RKO (cell line): ENCODE measurements at places on chromosomes 2 and 18.

DNA sequence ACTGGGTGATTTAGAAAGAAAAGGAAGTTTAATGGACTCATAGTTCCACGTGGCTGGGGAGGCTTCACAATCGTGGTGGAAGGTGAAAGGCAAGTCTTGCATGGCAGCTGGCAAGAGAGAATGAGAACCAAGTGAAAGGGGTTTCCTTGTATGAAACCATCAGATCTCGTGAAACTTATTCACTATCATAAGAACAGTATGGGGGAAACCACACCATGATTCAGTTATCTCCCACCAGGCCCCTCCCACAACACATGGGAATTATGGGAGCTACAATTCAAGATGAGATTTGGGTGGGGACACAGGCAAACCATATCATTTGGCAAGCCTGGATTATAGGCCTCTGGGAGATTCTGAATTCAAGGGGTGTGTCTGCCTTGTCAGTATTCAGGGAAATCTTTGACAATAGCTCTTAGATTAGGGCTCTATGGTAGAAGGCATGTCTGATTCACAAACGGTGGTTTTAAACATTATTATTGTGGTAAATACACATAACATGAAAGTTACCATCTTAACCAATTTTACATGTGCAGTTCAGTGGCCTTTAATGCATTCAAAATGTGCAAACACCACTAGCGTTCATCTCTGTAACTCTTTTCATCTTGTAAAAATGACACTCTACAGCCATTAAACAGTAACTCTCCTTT, 15.3 kb upstream of the PLB1 start:
- no peak for DNase-seq

GRCh38 chr2:138235041-138235440, 266.5 kb upstream of the SPOPL start:
- no peak for DNase-seq

DNA sequence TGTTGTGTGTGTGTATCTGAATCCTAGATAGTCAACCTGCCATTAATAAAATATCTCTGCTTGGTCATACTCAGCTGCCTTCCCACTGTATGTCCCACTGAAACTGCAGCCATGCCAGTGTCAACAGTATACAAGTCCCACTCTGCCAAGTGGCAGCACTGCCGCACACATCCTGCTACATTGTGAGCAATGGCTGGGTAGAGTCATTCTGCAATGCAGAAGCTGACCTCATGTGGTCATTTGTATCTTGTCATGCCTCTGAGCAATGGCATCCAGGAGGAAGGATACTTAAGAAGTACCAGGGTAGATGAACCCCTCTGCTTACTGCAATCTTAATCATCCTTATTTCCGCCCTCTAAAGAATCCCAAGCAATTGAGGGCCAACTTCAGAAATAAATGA, 302.2 kb upstream of the DDX18 start:
- peak; percentile 14 for DNase-seq

- no peak for DNase-seq
These were observed 195.5 kb downstream of the BCL11A start for GRCh38 chr2:60357996-60358395.

GRCh38 chr2:1297372-1298159, 115.7 kb upstream of the TPO start:
- DNase-seq = no peak

DNA sequence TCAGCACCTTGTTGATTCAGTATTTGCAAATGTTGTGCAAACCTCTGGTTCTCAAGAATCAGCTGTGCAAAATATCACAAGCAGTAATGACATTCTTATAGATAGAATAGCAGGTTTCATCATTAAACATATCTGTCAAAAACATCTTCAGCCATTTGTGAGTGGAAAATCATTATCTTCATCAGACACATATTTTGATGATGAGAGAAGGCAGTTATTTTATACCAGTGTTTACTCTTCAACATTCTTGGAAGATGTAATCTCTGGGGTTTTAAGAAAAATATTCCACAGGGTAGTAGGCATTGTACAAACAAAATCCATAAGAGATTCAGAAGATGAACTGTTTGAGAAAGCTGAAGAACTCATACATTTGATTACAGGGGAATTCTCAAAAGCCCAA, 64.3 kb downstream of the FSIP2 start:
- DNase-seq = no peak

GRCh38 chr2:23953625-23954024, 13.4 kb downstream of the UBXN2A start:
- DNase-seq = no peak

GRCh38 chr18:24014062-24014985, at the start of gene TTC39C:
TTC39C (plus strand) TSS chr18:24014754; CDS start chr18:24014872, 118 bp downstream.
- DNase-seq = peak; percentile 80

GRCh38 chr2:191218292-191218898, 26.8 kb upstream of the MYO1B start:
- DNase-seq = peak; percentile 23

DNA sequence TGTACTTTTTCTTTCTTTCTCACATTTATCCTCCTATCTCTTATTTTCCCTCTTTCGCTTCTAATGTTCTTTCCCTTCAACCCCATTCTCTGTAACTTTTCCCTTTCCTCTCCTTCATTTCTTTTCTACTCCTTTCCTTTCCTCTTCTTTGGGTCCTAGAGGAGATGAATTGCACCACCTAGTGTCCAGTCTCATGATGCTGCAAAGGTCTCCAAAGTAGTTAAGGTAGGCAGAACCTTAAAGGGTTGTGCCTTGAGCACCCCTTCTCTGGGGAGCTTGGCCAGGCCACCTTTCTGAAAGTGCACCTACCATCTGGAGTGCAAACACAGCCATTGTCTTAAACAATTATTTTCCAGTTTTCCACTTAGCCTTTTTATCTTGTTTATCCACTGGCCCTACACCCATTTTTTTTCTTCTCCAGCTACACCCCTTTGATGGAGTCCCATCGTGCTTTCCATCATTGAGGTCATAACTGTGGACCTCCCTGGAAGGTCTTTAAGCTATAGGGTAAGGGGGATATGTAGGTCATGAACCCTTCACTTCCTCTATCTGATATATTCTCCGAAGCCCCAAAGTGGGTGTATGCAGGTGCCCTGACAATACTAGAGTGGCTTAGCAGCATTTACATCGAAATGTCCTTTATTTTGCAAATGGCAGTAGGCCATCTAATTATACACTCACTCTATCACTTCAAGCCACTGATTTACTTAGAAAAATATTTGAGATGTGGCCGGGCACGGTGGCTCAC, 155.9 kb downstream of the ESCO1 start:
- DNase-seq = peak; percentile 66

- DNase-seq = peak; percentile 2
These were observed 10.6 kb upstream of the GALNT5 start for GRCh38 chr2:157246765-157247407.

DNA sequence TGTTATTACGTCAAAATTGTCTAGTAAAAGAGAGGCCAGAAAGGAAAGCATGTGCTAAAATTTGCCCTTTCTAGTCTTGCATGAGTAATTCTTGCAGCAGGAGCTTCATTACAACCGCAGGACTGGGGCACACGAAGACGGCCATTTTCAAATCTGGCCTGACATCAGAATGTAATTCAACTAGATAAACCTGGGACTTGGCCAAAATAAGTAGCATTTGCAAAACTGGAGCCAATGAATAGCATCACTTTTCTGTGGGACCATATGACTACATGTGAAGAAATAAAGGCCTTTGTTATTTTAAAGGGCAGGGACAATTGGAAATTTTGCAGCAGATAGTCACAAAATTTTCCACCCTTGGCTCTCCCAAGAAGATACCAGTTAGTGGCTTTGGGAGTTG, 3.0 kb upstream of the FZD7 start:
- DNase-seq = no peak

GRCh38 chr2:197054437-197054836, 127.9 kb upstream of the PGAP1 start:
- DNase-seq = no peak

- no peak for DNase-seq
These were observed 230.0 kb downstream of the LRP1B start for GRCh38 chr2:141900826-141901225.

DNA sequence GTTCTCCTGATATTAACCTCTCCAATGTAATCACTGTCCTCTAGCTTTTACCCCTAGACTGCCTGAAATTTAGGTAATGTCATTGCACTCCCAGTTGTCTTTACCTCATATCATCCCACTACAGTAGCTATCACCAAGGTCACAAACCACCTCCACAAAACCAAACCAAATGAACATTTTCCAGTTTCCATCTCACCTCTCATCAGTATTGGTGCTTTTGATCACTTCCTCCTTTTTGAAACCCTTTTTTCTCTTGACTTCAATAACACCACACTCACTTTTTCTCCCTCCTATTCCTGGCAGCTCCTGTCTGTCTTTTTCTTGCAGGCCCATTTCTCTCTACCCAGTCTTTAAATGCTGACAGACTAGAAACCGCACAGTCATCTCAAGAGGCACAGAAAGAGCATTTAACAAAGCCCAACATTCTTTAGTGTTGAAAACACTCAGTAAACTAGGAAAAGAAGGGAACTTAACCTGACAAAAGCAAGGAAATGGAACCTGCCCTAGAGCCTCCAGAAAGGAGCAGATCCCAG, 95.9 kb upstream of the SIX2 start:
- DNase-seq = no peak

DNA sequence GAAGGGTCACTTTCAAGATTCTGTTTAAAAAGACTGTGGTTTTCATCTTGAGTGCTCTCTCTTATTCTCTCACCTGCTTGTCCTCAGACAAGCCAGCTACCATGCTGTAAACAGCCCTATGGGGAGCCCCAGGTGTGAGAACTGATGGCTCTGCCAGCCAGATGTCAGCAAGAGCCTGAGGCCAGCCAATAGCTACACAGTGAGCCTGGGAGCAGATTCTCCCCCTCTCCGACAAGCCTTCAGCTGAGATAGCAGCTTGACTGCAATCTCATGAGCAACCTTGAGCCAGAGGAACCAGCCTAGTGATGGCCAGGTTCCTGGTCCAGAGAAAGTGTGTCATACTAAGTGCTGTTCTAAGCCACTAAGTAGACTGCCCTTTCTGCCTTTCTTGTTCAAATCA, 272.1 kb downstream of the NAPG start:
- no peak for DNase-seq

GRCh38 chr2:157085522-157085921, 172.0 kb upstream of the GALNT5 start:
- DNase-seq = no peak

DNA sequence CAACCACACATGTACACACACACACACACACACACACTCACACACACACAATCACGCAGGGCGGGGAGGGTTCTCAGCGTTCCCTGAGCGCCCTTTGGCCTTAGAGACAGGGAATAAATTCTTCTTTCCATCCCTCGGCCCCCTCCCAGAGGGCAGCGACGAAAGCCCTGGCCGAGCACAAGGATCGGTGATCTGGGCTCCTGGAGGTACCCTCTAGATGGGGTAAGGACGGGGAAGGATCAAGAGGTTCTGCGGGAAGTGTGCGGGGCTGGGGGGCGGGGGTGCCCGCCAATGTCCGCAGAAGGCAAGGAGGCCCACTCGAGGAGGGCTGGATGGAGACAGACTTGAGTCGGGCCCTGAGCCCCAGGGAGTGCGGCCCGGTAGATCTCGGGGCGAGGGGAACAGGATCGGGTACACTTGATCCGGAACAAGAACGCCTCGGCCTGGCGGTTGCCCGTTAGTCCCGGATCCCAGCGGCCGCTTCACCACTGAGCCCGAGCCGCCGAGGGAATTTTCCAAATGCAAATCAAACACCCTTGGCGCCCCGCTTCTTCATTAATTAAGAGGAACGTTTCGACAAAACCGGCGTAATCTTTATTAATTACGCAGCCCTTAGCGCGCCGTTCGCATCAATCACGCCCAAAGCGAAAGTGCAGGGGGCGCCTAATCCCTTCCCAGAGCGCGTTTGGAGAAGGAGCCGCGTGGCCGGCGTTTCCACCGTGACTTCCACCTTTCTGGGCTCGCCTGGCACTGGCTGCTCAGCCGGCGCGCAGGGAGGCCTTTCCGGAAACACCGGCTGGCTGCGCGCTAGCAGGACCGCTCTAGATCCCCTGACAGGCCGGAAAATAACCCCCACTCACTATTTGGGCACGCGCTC, 7.0 kb upstream of the PAX3 start:
- DNase-seq = no peak

GRCh38 chr2:212109217-212109616, 429.4 kb downstream of the ERBB4 start:
- no peak for DNase-seq

GRCh38 chr2:86074256-86074655, 31.4 kb downstream of the POLR1A start:
- no peak for DNase-seq

GRCh38 chr2:195575879-195576401, 81.1 kb upstream of the SLC39A10 start:
- peak; percentile 62 for DNase-seq

- no peak for DNase-seq
These were observed 5.0 kb upstream of the ATP9B start for GRCh38 chr18:79064228-79064627.

GRCh38 chr2:209864716-209865295, 93.2 kb downstream of the UNC80 start:
- DNase-seq = no peak

DNA sequence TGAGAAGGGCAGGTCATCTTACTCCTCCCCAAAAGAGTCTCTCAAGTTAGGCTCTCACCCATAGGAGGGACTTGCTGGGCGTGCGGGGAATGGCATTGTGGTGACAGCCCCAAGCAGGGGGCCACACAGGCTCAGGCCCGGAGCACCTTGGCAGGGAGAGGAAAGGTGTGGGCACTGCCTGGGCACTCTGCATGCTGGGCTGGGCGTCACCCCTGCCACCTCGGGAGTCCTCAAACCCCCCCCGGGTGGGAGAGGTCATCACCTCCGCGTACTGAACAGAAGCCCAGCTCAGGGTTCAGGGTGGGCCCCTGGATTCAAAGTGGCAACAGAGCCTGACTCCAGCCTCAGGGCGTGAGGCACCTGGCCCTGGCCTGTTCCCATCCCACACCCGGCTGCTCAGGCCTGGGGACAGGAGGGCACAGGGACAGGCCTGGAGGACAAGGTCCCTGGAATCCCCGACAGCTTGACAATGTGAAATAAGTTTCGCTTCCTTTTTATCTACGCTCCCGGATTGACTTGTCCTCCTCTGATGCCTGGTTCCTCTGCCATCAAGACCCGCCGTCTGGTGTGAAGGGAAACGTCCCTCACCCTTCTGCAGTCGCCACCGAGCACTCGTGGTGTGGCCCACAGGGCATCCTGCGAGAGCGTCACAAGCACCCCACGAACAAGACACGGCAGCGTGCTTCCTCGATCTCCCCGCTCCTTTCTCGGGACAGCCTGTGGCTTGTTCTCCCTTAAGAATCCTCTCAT, 97.8 kb downstream of the HDAC4 start:
- no peak for DNase-seq

DNA sequence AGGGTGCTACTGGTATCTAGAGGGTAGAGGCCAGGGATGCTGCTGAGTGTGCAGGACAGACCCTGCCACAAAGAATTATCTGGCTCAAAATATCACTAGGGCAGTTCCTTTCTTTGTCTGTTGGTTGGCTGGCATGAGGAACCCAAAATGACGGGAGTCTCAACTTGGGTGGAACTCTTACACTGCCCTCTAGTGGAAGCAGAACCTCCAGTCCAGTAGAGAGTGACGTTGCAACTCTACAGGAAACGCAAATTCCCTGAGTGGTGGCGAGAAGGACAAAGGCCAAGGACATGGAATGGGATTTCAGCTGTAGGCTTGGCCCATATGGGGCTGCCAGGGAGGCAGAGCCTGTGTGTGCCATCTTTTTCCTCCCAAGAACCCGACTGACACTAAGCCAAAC, 47.1 kb downstream of the COPS8 start:
- no peak for DNase-seq

GRCh38 chr2:219475278-219475677, 23.4 kb upstream of the GMPPA start:
- no peak for DNase-seq

- DNase-seq = no peak
These were observed 28.4 kb upstream of the GNAL start for GRCh38 chr18:11660691-11661090.
